ENCODE measurements at places on chromosomes 11 and 22.

GRCh38 chr11:125156346-125157117 lies 8.0 kb upstream of the PKNOX2 start:
- ATAC-seq, result no peak

DNA sequence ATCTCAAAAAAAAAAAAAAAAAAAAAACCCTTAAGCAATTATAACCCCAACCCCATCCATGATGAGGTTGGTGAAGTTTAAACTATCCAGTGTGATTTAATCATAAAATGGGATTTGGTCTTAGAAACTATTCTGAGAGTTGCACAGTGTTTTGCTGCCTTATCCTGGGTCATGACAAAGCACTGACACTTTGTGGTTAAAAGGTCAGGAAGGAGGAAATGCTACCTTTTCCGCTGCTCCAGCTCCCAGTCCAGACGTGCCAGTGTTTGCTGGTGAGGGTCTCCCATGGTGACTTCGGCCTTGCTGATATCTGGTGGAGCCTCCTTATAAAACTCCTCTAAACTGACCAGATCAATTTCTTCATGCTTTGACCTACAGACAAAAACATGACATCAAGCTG lies 14.5 kb downstream of the THOC5 start:
- ATAC-seq, result no peak

DNA sequence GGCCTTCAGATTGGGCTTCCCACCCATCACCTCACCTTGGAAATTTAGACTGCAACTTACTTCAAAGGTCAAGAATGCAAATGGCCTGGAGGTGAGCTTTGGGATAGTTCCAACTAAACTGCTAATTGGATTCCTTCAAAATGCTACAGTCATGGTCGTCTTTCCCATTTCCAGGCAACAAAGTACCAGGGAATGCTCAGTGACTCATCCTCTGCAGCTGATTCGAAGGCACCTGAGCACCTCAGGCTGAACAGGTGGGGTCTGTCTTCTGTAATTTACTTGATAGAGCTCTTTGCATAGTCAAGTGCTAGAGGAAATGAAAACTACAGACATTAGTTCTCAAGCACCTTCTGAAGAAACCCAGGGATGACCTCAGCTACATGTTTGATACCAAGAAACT lies 20.5 kb upstream of the FSHB start:
- no peak for ATAC-seq

DNA sequence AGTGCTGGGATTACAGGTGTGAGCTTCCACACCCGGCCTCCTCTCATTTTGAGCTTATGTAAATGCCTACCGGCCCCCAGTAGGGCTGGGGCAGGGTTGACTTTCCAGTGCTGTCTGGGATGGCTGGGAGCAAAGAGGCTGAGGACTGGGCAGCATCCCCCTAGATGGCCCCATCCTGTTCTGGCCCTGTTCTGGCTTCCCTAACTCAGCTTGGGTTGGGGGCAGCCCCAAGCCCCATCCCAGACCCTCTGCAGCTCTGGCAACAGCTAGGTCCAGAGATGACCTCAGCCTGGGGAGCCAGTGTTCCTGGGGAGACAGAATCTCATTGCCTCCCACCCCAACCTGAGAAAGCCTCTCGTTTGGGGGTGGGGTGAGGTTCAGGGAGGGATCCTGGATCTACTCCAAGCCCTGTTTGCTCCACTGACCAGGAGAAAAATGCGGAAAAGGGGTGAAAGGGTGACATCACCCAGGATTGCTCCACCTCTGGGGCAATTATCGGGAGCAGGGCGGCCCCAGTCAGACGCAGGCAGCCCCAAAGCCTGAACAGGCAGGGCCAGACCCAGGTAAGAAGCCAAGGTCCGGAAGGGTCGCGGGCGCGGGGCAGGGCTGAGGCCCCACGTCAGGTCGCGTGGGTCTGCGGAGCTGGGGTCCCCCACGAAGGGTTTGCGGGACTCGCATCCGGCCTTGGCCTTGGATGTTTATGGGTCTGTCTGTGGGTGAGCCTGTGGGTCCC lies at the start of gene PNPLA2:
Gene PNPLA2, plus strand, starts transcription at position 519 of the 733 bp plus-strand sequence. CDS start 805 bp downstream, outside the sequence.
- ATAC-seq, result no peak

DNA sequence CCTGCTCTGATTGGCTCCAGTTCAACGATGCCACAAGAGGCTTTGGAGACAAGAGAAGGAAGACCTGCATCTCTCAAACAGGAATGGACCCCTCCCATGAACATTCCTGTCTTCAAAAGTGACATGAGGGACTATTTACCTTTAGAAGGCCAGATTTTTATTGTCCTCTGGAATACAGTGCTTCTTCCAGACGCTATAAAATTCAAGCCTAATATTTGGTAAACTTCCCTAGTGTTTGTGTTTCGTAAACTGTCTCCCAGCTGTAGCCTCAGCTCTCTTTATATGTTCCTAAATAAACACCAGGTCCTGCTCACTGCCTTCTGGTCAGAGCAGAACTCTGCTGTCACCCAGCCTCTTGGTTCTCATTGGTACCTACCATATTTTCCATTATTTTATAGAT lies 157.8 kb downstream of the CCDC34 start:
- no peak for ATAC-seq

DNA sequence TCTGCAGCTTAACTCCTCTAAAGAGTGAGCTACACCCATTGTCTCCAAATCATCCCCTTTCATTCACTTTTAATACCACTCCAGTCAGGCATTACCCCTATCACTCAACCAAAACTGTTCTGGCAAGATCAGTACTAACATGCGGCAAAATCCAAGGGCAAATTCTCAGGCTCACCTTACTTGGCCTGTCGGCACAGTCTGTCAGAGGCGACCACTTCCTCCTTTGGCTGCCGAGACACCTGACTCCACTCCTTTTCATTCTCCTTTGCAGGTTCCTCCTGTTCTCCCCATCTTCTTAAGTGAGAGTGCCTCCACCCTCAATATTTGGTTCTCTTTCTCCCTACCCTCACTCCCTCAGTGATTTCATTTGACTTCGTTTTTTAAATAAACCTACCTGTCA lies 4.2 kb downstream of the C11orf91 start:
- ATAC-seq, result no peak

- ATAC-seq, result no peak
Observed at GRCh38 chr11:95647355-95647754, 142.2 kb downstream of the FAM76B start.

DNA sequence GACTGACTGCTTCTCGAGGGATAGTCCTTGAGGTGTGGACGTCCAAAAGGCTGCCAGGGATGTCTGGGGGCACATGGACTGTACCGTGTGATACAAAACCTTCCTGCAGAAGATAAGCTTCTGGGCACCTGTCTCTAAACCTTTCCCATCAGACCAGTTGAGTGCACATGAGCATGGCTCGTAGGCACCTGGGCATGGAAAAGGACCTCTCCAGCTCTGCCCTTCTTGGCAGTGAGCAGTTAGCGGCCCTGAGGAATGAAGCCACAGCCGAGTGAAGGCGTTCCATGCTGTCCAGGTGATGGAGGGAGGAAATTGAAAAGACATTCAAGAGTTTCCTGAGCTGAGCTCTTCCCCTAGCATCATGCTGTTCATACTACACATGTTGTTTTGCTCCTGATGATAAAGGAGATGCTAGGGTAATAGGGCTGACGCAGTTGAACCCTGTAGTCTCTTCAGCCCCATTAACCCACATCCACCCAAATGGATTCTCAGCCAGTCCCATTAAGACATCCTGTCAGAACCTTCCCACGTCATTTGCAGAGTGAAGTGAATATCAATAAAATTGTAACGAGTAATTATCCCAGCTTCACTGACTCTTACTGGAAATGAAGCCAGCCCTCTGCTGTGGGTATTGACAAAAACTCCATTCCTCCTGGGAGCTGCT lies 138.6 kb downstream of the KIRREL3 start:
- no peak for ATAC-seq

DNA sequence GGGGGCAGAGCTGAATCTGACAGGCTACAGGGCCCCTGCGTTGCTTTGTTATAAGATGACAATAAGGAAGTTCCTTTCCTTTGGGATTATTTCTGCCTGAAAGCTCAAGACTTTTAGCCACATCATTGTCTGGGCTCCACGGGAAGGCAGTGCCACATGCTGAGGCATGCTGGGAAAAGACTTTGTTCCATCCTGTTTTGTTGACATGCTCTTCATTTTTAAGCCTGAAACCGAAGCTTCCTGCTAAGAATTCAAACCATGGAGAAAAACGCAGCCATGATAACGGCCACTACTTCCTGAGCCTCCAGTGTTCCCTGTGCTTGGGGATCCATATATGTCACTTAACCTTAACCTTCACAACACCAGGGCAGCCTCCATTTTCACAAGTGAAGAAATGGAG lies 5.5 kb upstream of the TCF20 start:
- no peak for ATAC-seq

- no peak for ATAC-seq
Observed at GRCh38 chr11:13042873-13043342, 33.8 kb downstream of the RASSF10 start.

GRCh38 chr11:65498042-65498726 lies 661 bp upstream of the MALAT1 start:
- ATAC-seq, result no peak

DNA sequence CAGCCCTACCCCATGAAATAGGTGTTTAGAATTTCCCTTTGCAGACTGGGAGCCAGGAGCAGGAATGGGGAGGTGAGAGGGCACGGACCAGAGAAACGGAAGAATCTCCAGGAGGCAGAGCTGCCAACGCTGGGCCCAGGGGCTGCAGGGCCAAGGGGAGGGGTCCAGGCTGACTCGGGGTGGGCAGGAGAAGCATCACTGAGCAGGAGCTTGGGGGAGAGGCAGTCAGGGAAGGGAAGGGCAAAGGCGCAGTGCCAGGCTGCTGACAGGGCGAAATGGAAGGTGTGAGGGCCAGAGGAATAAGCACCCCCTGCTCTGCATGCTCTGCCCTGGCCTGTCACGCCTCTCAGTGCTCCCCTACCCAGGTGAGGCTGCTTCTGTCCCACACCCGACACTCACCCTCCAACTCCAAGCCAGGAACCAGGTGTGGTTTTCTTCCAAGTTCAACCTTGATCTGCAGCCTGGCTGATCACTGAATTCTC lies 14.5 kb downstream of the LRRC32 start:
- no peak for ATAC-seq

- no peak for ATAC-seq
Observed at GRCh38 chr11:114416441-114416961, 16.0 kb downstream of the RBM7 start.

GRCh38 chr11:44752300-44752699 lies 25.5 kb downstream of the TSPAN18 start:
- ATAC-seq, result no peak

DNA sequence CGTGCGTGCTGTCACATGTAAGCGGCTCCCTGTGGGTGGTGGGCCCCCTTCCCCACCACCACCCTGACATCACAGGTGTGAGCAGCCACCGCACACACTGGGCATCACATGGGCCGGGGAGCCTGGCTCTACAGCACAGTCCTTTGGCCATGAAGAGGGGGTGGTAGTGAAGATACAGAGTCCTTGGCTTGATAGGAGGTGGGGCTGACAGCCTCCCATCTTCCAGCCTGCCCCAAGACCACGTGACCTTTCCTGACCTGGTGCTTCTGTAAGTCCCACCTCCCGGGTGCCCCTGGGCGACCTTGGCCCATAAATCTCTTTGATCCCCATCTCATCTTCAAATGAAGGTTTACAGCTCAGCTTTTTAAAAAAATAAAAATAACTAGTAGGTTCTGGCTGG lies 21.2 kb upstream of the MGAT3 start:
- ATAC-seq, result no peak

- peak; percentile 69 for ATAC-seq
Observed at GRCh38 chr11:82682003-82682751, 51.5 kb downstream of the FAM181B start.

- ATAC-seq, result no peak
Observed at GRCh38 chr11:1425439-1425838, 35.7 kb downstream of the BRSK2 start.

- ATAC-seq, result no peak
Observed at GRCh38 chr11:133104009-133104744, 428.1 kb downstream of the OPCML start.

DNA sequence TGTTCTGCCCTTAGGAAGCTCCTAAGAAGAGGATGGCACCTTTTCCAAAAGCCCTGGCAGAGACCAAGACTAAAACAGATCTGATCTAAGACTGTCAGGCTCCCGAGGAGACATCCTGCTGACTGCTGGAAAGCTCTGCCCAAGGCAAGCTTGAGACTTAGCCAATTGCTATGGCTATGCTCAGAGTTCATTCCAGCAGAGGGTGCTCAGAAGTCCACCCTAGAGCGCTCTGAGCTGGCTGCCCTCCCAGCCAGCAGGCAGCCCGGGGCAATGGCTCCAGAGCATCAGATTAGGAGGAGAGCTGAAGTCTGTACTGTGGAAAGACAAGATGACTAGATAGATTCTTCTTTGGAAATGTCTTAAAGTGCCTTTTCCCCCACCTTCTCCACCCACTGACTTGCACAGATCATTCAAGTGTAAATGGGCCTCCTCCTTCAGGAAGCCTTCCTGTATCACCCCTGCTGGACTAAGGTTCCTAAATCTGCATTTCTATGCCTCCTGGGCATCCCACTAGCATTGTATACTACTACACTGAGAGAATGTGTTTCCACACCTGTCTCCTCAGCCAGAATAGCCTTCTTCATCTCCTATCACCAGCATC lies 23.4 kb downstream of the LRRC55 start:
- no peak for ATAC-seq

GRCh38 chr11:60923800-60924109 lies 505 bp upstream of the TMEM132A start:
- ATAC-seq, result peak; percentile 14

DNA sequence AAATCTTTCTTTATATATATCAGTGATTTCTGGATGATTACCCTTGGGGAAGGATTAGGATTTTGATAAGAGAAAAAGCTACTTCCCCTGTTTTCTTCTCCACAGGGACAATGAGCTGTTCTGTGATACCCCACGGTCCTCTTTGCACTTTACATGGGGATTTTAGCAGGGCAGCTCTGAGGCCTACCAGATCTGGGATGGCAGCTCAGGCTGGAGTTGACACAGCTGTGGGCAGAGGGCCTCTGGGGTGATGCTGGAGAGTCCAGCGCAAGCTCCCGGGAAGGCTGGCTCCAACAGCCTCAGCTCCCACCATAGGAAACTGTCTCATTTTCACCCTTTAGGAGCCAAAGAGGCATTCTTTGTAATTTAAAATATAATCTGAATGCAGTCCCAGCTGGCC lies 383.8 kb upstream of the NARS2 start:
- ATAC-seq, result no peak

DNA sequence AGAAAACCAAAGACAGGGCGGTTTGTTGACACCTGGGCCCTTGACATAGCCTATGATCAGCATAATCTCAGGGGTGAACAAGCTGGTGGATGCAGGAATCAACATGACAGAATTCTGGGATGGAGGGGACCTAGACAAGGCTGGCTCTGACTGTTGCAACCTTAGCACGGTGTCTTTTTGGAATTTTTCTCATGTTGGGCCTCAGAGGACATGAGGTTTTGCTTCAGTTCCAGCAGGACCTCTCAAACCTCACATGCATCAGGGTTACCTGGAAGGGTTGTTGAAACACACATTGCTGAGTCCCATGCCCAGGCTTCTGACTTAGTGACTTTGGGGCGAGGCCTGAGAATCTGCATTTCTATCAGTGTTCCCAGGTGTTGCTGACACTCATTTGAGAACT lies 345.6 kb upstream of the B3GAT1 start:
- no peak for ATAC-seq

DNA sequence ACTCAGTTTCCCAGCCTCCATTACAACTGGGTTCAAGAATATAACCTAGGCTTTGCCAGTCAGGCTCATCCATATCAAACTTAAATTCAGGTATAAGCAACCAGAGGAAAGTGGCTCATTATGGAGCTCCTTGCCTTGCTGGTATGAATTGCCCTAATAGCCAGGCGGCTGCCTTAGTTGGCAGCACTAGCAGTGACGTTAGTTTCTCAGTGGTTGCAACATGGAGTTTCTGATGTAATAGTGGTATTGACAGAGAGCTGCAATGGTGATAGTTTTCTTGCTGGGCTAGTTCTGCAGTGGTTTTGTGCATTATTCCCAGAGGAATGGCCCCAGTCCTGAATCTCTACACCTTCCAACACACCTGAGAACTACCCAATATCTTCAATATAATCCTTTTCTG lies 3.8 kb upstream of the TMEM123 start:
- no peak for ATAC-seq
